Hindlimb muscle (tissue), 1 donor: ENCODE measurements at places on chromosomes 13 and 19.

DNA sequence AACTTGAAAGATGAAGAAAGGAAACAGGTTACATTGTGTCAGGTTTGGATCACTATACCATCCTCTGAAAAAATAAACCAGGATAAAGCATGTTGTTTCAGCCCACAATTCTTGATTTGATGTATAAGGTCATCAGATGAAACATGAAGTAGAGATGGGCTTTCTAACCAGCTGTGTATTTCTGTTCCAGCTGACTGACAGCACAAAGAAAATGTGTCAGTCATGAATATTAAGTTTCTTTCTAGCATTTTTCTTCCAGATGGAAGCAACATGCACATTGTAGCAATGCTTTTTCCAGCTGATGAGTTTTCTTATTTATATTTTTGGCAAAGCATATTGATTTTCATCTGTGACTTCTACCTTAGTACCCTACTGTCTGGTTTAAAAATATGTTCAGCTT, 199.6 kb downstream of the OXGR1 start:
- DNase-seq: no peak

- no peak for DNase-seq
Observed at GRCh38 chr19:35642798-35643254, 1.3 kb downstream of the ETV2 start.

DNA sequence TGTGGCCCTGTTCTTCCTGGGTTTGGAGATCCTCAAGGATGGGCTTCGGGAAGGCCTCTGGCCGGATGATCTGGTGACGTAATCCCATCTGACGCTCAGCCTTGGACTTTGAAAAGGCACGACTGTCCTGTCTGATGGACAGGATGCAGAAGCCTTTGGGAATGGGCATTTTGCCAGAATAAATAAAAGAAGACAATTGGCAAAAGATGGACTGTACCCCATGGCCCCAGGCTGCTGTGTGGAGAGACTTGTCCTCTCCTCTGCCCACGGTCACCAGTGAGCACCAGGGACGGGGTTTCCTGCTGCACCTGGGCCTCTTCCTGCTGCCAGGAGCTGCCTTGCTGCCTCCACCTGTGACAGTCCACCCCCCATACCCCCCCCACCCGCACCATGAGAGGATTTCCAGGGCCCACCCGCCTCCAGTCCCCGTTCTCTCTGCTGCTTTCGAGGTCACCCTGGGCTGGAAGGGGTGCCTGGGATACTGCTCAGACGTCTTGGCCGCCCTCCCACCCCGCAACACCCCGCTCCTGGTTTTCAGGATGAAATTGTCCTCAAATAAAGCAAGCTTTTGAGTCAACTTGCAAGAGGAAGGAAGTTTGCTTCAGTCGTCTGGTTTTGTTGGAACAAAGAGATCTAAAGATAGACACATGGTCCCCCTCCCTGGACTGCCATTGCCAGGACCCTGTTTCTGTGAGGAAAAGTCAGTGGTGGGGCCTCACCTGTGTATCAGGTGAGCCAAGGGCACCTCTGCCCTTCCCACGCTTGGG, 40.9 kb downstream of the MCF2L start:
- DNase-seq: no peak

GRCh38 chr13:48232420-48233045, 473 bp upstream of the ITM2B start:
- DNase-seq: no peak

DNA sequence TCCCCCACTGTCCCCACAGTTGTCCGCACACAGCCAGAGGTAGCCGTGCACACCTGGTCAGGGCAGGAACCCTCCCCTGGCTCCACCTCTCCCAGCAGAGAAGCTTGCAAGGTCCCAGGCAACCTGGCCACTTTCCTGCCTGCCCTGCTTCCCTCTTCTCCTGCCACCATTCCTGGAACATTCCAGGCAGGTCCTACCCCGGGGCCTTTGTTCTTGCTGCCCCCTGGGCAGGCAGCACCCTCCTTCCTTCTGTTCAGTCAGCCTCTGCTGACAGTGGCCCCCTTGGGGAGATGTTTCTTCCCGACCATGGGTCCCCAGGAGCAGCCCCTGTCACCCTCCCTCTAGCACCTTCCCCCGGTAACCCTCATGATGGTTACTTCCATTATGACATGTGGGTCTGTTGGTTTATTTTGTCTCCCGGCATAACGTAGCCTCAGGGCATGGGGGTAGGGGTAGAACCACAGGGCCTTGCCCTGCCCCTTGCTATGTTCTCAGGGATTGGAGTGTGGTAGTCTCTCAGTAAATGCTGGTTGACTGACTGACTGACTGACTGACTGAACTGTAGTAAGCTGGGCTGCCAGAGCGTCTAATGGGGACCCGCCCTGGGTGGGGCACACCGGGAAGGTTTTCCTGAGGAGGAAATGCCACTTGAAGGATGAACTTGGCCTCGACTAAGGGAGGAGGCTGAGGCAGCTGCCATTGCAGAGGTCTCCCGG, 10.8 kb downstream of the PAK4 start:
- no peak for DNase-seq

GRCh38 chr13:45951724-45952123, 100.2 kb upstream of the SIAH3 start:
- DNase-seq: no peak

DNA sequence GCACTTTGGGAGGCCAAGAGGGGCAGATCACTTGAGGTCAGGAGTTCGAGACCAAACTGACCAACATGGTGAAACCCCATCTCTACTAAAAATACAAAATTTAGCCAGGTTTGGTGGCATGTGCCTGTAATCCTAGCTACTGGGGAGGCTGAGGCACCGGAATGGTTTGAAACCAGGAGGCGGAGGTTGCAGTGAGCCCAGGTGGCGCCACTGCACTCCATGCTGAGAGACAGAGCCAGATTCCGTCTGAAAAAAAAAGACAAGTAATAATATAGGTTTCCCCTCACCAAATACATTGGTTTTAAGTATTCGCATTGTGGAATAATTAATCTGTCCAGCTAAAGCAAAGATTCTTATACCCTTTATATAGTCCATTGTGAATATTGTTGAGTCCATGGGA, 1544.6 kb downstream of the OLFM4 start:
- no peak for DNase-seq

- DNase-seq: no peak
Observed at GRCh38 chr19:38617764-38618589, at the start of gene MAP4K1. MAP4K1 (minus strand) TSS chr19:38617953; CDS start chr19:38617895, 58 bp downstream.

DNA sequence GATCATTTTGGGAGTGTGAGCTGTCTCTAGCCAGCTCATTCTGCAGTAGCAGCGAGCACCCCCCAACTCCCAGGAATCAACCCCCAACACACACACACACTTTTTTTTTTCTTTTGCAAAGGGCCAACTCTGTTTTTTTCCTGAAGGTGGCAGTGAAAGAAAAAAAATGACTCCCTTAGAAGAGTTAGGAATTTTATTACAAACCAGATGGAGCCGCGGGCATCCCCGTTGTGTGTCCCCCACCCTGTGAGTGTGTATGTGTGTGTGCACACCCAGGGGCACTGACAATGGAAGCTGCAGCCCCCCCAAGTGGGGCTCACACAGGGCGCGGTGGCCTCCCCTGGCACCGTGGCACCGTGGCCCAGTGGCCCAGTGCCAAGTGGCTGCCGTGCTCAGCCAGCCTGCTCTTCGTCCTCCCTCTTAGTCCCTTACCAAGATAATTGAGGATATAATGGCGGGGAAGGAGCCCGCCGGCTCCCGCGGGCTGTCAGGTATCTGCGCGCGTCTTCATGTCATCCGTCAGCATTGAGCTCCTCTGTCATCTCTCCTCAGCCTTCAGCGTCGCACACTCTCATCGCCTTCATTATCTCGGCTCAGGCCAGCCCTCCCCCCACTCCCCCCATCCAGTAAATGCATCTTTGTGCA, 314.1 kb downstream of the ZNF536 start:
- no peak for DNase-seq

GRCh38 chr13:47511647-47512046, 489.4 kb downstream of the SUCLA2 start:
- DNase-seq: no peak

DNA sequence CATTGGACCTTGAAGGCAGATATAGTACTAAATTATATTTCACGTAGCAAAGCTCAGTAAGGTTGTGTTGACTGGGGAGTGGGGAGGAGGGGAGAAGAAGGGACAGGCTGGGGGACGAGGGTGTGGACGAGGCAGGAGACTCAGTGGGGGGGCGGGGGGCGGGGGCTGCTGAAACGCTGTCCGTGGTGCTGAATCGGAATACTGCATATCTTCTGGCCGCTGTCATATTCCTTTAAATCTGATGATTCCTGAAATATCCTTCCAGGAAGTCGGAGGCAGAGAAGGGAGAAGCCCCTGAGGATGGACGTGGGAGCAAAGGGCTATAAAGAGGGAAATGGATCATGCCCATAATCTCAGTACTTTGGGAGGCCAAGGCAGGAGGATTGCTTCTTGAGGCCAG, 34.7 kb upstream of the CASP14 start:
- no peak for DNase-seq
